ENCODE measurements at places on chromosomes 2 and 18. TPM values are rescaled to one million over a fixed set of nuclear protein-coding genes. Genes with fewer than 3 reads are reported as not detected.

Gene ZNF396
- 1.7 TPM for total RNA-seq

Gene STEAP3
- total RNA-seq: 68.3 TPM

Gene SLC11A1
- 0.34 TPM for total RNA-seq

Gene ZAP70
- 0.07 TPM for total RNA-seq

Gene GTF2A1L
- not detected for total RNA-seq

Gene PFN4
- total RNA-seq: 0.43 TPM

Gene MRPL30
- 31.8 TPM for total RNA-seq

Measured in nasal cavity respiratory epithelium epithelial cell of viscerocranial mucosa (primary cell).